ENCODE measurements at places on chromosomes 5 and 9.

- no peak for DNase-seq
These were observed 148.3 kb downstream of the GAPVD1 start for GRCh38 chr9:125409637-125410521.

DNA sequence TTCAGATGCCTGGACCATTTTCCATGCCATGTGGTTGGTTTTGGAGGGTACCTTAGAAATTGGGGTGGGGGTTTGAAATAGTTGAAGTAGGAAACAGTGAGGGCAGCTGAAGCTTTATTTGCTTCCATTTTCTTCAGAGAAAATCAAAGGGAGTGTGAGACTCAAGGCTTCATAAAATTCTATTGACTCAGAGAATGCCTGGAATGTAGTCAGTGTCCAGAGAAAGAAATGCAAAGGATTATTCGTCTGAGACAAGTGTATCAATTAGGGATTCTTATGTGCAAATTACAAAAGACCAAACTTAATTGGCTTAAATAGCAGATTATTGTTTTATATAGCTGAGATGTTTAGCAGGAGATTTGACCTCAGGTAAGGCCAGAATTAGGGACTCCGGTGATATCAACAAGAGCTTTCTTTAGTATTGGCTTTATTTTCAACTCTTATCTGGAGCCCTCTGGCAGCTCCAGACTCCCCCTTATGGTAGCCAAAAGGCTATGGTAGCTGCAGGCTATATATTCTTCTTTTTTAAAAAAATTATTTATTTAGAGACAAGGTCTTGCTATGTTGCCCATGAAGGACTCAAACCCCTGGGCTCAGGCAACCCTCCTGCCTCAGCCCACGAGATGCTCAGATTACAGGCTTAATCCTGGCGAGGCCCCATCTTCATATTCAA lies 38.9 kb downstream of the PTTG1 start:
- no peak for DNase-seq

GRCh38 chr5:15694696-15695214 lies 194.8 kb downstream of the FBXL7 start:
- DNase-seq, result no peak

DNA sequence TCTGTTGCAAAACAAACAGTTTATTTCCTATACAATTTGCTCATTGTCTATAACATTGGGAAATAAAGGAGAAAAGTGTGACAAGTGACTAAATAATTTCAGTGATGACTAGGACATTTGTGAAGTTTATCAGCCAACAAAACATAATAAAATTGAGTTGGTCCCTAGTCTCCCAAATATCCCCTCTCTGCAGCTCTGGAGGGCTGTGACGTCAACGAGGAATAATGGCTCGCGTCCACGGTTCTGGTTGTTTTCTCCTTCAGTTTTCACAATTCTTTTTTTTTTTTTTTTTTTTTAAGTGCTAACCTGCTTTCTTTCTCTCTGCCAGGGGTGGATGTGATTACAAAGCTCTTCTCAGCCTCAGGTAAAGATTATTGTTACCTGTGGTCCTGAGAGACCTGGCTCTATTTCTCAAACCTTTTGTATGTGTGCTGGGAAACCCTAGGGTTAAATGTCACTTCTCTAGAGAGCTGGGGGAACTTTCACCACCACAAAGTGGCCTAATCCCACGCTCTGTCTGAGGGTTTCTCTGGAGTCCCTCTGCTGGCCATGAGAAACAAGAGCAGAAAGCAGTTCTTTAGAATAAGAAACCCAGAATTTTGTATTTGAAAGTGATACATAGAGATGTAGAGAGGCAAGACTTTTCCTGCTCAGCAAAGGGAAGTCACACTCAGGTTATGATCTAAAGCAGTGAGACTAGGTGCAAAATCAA lies 36.2 kb upstream of the ANKRD55 start:
- no peak for DNase-seq

DNA sequence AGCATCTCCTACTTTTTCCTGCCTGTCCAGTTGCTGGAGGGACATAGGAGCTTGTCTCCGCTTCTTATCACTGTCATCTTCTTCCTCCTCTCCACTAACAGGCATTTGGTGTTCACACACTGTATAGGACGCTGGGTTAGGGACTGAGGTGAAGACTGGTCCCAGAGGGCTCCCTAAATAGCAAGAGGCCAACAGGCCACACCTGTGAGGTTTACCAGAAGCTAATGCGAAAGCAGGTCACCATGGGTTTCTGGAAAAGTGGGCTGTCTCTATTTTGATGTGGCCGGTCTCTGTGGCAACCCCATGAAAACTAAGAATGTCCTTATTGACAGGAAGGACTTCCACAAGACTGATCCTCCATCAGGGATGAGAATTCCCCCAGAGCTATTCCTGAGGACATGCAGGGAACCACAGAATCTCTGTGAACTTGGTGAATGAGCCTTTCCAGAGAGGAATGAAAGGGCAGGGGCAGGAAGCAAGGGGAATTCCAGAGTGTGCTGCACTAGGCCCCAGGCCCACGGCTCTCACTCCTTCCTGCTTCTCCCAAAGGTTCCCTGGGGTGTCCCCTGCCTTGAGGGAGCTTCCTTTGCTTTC lies 61.7 kb downstream of the DAP start:
- no peak for DNase-seq

DNA sequence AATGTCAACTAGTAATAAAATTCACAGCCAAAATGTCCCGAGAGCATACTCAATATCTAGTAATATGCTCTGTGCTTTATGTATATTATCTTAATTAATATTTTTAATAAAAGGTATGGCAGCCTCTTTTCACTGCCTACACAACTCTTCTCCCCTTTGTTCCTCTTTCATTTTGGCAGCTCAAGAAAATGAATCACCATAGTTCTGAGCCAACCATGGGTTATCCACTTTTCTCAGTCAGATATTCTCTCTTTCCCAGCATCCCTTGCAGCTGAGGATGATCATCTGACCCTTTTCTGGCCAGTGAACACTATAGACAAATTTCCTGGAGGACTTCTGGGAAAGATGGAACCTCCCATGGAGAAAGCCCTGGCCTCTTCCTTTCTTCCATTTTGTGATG lies 8.2 kb upstream of the DOCK8 start:
- DNase-seq, result no peak

DNA sequence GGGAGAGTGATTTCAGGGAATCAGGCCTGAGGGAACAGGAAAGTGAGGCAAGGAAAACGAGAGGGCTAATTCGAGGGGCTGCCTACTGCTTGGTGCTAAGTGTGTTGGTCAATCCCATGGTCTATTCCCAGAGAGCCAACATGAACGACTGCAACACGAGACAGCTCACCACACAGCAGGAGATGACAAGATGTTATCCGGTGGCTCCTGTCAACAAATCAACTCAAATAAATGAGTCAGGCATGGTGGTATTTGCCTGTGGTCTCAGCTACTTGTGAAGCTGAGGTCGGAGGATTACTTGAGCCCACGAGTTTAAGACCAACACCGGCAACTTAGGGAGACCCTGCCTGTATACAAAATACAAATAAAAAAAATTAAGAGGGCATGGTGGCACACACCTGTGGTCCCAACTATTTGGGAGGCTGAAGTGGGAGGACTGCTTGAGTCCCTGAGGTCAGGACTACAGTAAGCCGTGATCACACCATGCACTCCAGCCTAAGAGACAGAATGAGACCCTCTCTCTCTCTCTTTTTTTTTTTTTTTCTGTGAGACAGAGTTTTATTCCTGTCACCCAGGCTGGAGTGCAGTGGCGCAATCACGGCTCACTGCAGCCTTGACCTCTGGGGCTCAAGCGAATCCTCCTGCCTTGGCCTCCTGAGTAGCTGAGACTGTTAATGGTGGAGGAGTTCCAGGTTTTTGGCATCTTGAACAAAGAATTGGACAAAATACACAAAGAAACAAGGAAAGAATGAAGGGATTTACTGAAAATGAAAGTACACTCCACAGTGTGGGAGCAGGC lies 9.0 kb upstream of the FAF2 start:
- DNase-seq, result no peak

Measured in cortex of kidney (tissue), 1 donor.